ENCODE measurements at places on chromosomes 16 and 17.

- no peak for DNase-seq
Measured at GRCh38 chr16:2365397-2366294, 25.1 kb upstream of the ABCA3 start.

- no peak for DNase-seq
Measured at GRCh38 chr16:51151435-51151960, 428 bp upstream of the SALL1 start.

DNA sequence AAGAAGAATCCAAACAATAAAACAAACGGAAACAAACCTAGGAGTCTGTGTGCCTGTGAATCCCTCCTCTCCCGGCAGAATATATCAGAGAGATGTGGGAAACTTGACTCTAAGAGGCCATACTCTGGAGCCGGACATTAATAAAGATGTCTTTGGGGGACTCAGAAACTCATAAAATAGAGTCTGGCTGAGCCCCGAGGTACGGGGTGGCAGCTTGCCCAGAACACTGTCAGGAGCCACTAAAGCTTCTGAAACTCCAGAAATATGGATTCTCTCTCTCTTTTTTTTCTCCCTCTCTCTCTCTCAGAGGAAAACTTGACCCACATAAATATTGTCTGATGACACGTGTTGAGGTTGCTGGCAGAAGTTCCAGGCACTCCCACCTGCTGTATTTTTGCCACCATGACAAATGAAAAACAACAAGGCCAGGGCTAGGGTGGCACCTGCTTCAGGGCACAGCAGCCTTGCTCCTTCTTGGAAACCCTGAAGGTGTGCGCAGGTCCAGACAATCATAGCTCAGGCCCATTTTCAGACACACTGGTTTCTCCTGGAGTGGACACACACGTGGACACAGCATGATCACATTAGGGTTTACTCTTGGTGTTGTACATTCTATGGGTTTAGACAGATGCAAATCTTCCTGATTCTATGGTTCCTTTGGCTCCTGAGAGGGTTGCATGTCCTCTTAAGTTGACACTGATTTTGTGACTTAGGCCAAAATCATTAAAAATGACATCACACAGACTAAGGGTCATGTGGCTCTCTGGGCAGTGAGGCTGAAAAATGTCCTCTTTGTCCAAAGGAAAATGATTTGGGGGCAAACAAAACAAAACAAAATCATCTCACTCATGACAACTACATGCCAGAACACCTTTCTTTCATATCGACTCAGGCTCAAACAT, 282.6 kb upstream of the IRX3 start:
- no peak for DNase-seq

GRCh38 chr17:49132699-49133364, at the start of gene B4GALNT2:
Gene B4GALNT2 (plus strand): TSS chr17:49132769. CDS start chr17:49132793, 24 bp downstream.
- no peak for DNase-seq

DNA sequence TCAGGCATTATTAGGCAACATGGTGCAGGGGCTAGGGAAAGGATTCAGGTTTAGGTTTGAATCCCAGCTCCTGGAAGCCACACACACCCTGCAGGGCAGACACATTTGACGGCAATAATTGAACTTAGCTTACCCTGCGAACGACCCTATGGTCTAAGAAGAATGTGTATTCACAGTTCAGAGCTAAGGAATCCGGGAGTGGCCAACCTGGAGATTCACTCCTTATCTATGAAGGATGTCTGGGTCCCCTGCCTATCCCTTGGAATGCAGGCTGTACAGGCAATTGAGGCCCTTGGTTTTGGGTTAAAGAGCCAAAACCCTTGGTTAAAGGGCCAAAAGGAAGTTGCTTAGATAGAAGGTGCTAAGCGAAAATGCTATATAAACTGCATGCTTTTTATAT, 2.9 kb upstream of the SYT17 start:
- DNase-seq = no peak

DNA sequence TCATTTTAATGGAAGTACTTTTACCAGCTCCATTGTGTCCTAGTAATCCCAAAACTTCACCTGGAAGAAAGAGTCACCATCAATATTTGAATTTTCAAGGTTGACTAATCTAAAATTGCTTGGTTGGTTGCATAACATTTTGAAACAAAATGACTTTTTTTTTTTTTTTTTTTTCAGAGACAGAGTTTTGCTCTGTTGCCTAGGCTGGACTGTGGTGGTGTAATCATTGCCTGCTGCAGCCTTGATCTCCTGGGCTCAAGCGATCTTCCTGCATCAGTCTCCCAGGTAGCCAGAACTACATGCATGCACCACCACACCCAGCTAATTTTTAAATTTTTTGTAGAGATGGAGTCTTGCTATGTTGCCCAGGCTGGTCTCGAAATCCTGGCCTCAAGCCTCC, 12.6 kb upstream of the ABCA6 start:
- no peak for DNase-seq

DNA sequence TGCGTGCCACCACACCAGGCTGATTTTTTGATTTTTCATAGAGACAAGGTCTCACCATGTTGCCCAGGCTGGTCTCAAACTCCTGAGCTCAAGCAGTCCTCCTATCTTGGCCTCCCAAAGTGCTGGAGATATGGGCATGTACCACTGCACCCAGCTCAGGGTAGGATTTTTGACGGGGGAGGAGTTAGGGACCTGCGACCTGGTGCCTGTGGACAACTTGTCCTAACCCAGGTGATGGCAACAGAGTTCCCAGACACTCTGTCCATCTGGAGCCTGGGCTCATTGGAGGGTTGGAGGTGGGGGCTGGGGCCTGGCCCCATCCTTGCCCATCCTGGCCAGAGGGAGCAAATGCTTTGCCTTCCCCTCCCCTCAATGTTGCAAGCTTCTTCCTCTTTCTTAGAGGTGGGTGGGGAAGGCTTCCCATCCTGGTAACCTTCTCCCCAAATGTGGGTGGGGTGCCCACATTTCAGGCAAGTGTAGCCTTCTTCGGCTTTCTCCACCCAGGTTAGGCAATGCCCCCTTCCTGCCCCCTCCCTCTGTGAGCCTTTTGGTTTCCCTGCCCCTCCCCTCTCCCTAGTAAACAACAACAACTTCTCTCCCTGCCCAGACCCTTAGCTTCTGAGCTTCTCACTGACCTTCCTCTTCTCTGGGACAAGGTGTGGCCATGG, 24.9 kb downstream of the RARA start:
- no peak for DNase-seq

Measured in KG1 (cell line).